ENCODE measurements at places on chromosomes 1 and 21. TPM values are rescaled to one million over a fixed set of nuclear protein-coding genes. Genes with fewer than 3 reads are reported as not detected.

Gene KRTAP13-2
- total RNA-seq = not detected

Gene SERTAD4
- 1.1 TPM for total RNA-seq

Gene RBM15
- 43.3 TPM for total RNA-seq

Gene TFF3
- total RNA-seq = 257 TPM

Gene FMOD
- 11.4 TPM for total RNA-seq

Gene LYPD8
- 0.23 TPM for total RNA-seq

Gene NUP210L
- total RNA-seq = 0.09 TPM

Gene CFAP74
- not detected for total RNA-seq

Gene OR2T33
- total RNA-seq = not detected

Gene C1orf198
- total RNA-seq = 22.7 TPM

Gene DEPDC1
- total RNA-seq = 39.3 TPM

Gene PRELP
- not detected for total RNA-seq

Gene CLEC20A
- 0.09 TPM for total RNA-seq

Gene GSTM2
- 4.0 TPM for total RNA-seq

Gene VSIG8
- 0.09 TPM for total RNA-seq

Gene TNFAIP8L2
- total RNA-seq = 0.14 TPM

Gene ANGPTL1
- total RNA-seq = not detected

Gene HPDL
- total RNA-seq = 4.6 TPM

Gene F5
- not detected for total RNA-seq

Gene FAM151A
- not detected for total RNA-seq

Gene DRAXIN
- total RNA-seq = 0.17 TPM

Gene DNAJC28
- 2.6 TPM for total RNA-seq

Gene PM20D1
- 0.05 TPM for total RNA-seq

Gene RBP7
- 0.34 TPM for total RNA-seq

Gene KCNE2
- total RNA-seq = not detected

Gene BARHL2
- total RNA-seq = not detected

Gene GBP1
- total RNA-seq = 24.8 TPM

Gene HSD3B2
- not detected for total RNA-seq

Gene KDF1
- total RNA-seq = not detected

Gene CD48
- not detected for total RNA-seq

Gene GPR89A
- total RNA-seq = 27.5 TPM

Gene ADAM30
- not detected for total RNA-seq

Gene ARHGAP30
- not detected for total RNA-seq

Gene SHISA4
- total RNA-seq = 15.7 TPM

Gene UBE2U
- total RNA-seq = not detected

Gene PSMB2
- total RNA-seq = 41.0 TPM

Gene GPR25
- total RNA-seq = not detected

Gene F13B
- not detected for total RNA-seq

Gene TCP10L
- total RNA-seq = 0.09 TPM

Gene EPHB2
- total RNA-seq = 35.1 TPM

Gene IKBKE
- total RNA-seq = 33.9 TPM

Gene PRXL2B
- 128 TPM for total RNA-seq

Gene MNDA
- total RNA-seq = not detected

Gene NBPF19
- 1.1 TPM for total RNA-seq

Gene LMX1A
- not detected for total RNA-seq

Gene GABPA
- 41.6 TPM for total RNA-seq

Gene S100A8
- total RNA-seq = not detected

Gene CD1B
- not detected for total RNA-seq

Gene RXRG
- total RNA-seq = not detected

Gene KRTAP21-2
- total RNA-seq = not detected

Gene C1orf21
- total RNA-seq = 27.1 TPM

Gene CRABP2
- not detected for total RNA-seq

Gene MAPKAPK2
- total RNA-seq = 50.8 TPM

Gene DYNLT4
- 0.14 TPM for total RNA-seq

Gene S100A14
- 0.42 TPM for total RNA-seq

Gene BNIPL
- total RNA-seq = 0.33 TPM

Gene LAX1
- total RNA-seq = 0.19 TPM

All from dermis blood vessel endothelial cell (primary cell).